H1 (cell line): ENCODE measurements at places on chromosomes 1 and 21.
A peak's percentile ranks its signal among the peaks of the same experiment; 100 is the strongest.

DNA sequence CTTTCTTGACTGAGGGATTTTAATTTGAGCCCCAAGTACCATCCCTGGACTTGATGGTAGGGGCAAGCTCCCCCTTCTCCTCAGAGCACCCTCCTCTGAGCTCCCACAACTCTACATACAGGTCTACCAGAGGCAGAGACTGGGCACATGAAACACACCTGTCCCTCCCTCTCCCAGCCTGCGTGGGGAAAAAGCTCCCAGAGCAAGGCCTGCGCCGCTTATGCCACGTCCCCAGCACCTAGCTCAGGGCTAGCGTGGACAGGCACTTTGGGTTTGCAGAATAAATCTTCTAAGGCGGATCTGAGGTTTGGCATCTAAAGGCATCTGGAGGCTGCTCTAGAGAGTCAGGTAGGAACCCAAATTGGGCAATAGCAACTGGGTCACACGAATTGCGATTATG, 7.5 kb upstream of the KNCN start:
- no peak for DNase-seq

DNA sequence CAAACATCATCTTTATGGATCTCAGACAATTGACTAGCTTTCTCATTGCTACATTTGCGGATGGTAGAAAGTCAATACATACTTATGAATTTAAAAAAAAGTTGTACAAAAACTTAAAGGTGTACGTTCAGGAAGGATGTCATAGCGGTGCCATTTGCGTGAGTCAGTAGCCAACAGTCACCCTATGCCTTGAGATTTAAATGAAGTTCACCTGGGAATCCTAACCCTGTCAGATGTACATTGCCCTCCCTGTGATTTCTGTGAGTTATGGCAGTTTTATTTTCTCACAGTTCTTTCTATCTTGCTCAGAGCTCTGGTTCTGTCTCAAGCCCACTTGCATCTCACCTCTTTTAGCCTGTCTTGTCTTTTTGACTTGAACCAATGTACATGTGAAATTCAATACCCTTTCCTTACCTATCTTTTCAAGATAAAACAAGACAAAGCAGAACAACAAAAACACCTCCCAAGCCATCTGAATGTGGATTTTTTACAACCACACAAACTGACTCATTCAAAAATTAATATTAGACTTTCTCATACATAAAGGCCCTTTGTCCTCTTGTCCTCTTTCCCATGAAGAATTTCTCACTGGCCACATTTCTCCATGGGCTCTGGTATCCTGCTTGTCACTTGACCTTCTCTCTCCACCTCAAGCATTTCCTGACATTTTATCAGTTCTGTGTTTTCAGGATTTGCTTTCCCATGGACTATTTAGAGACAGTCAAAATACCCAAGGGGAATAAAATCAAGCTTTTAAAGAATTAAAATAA, 25.3 kb upstream of the ZNF697 start:
- no peak for DNase-seq

DNA sequence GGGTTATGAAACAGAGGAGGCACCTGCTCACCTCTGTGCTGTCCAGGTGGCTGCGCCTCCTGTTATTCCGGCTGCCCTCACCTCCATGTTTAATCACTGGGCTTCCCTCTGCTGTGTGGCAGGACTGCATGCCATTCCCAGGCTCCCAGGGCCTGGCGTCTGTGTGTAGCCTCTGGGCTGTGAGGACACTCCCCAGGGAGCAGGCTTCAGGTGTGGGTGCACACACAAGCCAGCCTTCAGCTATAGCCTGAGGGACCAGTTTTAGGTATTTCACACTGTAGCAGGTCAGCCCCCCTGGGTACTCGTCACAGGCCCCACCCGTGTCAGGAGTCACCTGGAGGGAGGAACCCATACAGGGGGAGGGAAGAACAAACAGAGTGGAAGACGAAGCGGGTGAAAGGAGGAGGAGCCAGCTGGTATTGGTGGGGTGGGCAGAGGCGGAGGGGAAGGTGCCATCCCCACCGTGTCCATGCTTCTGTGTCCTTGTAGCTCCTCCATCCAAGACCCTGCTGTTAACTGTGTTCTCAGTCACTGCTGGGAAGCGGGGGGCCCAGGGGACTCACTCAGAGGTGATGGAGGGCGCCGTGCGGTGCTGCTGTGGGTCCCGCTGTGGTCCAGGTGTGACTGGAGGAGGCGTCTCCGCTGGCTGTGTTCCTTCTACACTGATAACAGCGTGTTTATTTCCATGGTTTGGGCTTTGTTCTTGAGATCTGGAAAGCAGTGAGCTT, 158.6 kb downstream of the PGBD5 start:
- no peak for DNase-seq

GRCh38 chr1:203342192-203342940, 8.6 kb downstream of the FMOD start:
- DNase-seq, result no peak

GRCh38 chr1:53585129-53585528, 125.9 kb downstream of the DMRTB1 start:
- no peak for DNase-seq

GRCh38 chr1:6686294-6686693, 15.3 kb downstream of the DNAJC11 start:
- DNase-seq, result no peak

DNA sequence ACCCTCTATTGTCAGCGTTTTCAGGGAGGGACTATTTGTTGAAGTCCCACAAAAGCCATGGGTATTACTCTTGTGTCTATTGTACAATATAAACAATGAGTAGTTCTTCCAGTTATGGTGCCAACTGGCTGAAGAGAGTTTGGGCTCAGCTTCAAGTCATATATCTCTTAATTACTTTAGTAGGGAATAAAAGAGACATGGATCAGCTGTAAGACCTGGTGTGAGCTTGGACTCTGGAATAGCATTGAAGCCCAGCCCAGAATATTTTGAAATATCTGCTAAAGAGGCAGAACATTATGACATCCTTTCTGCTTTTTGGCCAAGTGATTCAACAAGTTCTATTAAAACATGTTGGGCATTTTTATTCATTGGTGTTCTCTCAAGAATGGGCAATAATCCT, 224.9 kb downstream of the BACH1 start:
- DNase-seq, result no peak

GRCh38 chr1:229231754-229232119, 39.2 kb upstream of the RAB4A start:
- DNase-seq, result peak; percentile 44
